ENCODE measurements at places on chromosomes 2 and 18.
A peak's percentile ranks its signal among the peaks of the same experiment; 100 is the strongest.

DNA sequence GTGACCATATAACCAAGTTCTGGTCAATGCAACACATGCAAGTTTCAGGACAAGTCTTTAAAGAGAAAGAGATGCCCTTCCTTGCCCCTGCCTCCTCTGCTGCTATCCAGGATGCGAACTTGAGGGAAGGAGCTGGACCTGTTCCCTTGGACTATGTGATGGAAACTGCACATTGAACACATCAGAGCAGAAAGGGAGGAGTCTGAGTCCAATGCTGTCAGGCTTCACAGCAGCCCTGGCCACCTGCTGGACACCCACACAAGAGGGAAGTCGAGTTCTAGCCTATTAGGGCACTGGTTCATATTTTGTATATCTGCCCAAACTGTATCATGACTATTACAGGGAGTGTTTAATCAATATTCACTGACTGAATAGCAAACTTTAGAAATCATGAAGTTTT, 38.3 kb upstream of the TEX51 start:
- H3K27me3 ChIP-seq = no peaks in the 10 kb centered on the region
- no peaks in the 10 kb centered on the region for H3K36me3 ChIP-seq
- H3K4me3 ChIP-seq = no peak overlapping the region
- H3K27ac ChIP-seq = no peak overlapping the region
- DNase-seq = no peak

DNA sequence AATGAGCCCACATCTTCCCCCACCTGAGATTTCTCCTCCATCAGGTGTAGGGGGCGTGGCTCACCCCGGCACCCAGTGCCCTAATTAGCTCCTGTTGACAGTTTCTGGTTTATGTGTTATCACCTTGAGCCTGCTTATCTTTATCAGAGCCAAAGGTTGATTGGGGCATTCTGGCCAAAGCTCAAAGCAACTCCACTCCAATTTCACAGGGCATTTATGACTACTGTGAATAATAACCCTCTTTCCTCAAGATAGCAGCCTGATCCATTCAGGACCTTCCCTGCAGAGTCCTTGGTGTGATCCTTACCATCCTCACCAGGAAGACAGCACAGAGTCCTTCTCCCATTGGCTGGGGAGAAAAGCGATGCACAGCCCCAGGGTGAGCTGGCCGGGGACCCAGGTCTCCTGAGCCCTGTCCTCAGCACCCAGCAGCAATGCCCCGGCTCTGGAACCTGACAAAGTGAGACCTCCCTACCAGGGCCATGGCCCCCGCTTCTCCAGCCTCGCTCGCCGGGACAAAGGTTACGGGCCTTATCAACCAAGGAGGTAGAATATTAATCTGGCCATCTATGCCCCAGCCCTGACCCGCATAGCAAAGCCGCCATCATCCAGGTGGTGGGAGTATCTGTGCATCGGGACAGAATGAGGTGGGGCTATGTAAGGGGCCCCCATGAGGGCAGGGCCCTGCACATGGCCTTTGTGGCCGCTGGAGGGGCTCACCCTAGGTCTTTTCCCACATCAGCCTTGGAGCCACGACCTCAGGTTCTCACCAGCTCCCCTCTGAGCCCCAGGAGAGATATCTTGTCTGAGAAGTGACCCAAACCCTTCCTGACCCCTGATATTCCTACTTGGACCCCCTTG, 64.5 kb downstream of the ZFP36L2 start:
- H3K4me3 ChIP-seq = no peak overlapping the region
- no peaks in the 10 kb centered on the region for H3K27me3 ChIP-seq
- no peak overlapping the region for H3K27ac ChIP-seq

DNA sequence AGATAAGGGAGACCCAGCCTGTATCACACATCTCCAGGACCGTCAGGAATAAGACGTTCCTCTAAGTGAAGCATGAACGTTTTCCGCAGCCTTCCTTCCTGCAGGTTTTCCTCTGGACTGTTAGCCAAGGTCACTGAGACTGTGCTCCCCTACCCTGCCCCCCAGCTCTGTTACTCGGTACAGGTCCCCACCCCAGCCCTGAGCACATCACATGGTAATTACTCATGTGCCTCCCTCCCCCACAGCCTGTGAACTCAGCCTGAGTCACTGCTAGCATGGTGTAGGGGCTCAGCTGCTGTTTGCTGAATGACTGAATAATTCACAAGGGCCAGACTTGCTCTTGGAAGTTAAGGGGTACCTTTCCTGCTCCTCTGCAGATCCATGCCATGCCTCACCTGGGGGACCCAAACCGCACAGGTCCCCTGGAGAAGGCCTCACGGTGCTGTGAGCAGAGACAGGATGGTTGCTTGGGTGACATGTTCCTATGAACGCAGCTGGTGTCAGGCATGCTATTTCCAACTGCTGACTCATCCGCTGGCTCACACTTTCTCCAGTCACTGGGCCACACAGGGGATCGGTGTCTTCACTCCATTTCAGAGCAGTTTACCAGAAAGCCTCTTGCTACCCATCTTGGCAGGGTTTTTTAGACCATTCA, 88.2 kb downstream of the PLB1 start:
- no peak overlapping the region for H3K27ac ChIP-seq
- H3K4me1 ChIP-seq = peaks cover 23% of the 10 kb centered on the region
- H3K4me3 ChIP-seq = no peak overlapping the region
- no peaks in the 10 kb centered on the region for H3K27me3 ChIP-seq
- H3K36me3 ChIP-seq = no peaks in the 10 kb centered on the region
- no peak for DNase-seq

DNA sequence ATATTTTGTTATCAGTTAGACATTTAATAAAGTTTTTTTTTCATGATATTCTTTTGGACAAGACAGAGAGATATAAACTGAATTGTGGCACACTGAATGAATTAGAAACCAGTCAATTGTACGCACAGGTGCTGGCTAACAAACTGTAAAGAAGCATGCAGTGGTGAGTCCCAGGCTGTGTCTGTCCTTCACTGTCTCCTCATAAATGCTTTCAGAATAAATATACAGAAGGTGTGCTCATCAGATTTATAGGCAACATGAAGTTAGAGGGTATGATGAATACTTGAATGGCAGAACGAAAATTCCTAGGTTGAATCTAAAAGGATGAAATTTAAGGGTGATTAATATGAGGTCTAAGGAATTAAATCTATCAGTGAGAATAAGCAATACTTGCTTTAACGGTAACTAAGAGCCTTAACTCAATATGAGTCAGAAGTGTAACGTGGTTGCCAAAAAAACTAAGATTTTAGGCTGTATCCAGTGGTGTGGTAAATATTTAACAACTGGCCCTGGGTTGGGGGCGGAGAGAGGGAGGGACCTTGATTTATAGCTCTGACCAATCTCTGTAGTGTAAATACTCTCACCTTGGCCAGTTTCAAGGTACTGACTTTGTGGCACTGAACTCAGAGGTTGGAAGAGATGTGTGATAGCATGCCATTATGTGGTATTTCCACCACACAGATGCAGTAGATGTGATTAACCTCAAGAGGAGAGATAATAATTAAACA, 41.9 kb upstream of the AAK1 start:
- H3K4me3 ChIP-seq = no peak overlapping the region
- no peaks in the 10 kb centered on the region for H3K27me3 ChIP-seq
- peaks cover 14% of the 10 kb centered on the region for H3K4me1 ChIP-seq
- DNase-seq = peak; percentile 40

- no peaks in the 10 kb centered on the region for H3K36me3 ChIP-seq
- H3K4me1 ChIP-seq = no peaks in the 10 kb centered on the region
- no peak overlapping the region for H3K4me3 ChIP-seq
- no peaks in the 10 kb centered on the region for H3K27me3 ChIP-seq
- no peak for DNase-seq
Observed at GRCh38 chr2:216285701-216286100, 86.6 kb downstream of the MARCHF4 start.

GRCh38 chr2:166375195-166375735, 479 bp downstream of the SCN9A start:
- peaks cover 12% of the 10 kb centered on the region for H3K4me1 ChIP-seq
- no peak for DNase-seq
- H3K27me3 ChIP-seq = peaks cover 3% of the 10 kb centered on the region
- H3K27ac ChIP-seq = no peak overlapping the region
- no peaks in the 10 kb centered on the region for H3K36me3 ChIP-seq

- peaks cover 11% of the 10 kb centered on the region for H3K4me1 ChIP-seq
- H3K36me3 ChIP-seq = no peaks in the 10 kb centered on the region
- DNase-seq = no peak
- no peaks in the 10 kb centered on the region for H3K27me3 ChIP-seq
- H3K27ac ChIP-seq = no peak overlapping the region
Observed at GRCh38 chr18:22279741-22280452, 110.5 kb downstream of the GATA6 start.

DNA sequence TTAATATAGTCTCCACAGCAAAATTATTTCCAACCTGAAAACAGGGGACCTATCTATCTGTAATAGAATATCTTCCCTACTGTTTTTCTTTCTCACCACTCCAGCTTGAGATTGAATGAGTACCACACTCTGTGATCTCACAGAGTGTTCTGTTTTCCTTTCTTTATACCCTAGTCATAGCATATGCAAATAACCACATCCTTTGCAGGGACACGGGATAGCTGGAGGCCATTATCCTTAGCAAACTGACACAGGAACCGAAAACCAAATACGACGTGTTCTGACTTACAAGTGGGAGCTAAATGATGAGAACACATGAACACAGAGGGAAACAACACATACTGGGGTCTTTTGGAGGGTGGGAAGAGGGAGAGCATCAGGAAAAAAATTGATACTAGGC, 224.7 kb downstream of the SLC8A1 start:
- DNase-seq = no peak
- H3K4me3 ChIP-seq = no peak overlapping the region
- no peak overlapping the region for H3K27ac ChIP-seq
- no peaks in the 10 kb centered on the region for H3K27me3 ChIP-seq
- no peaks in the 10 kb centered on the region for H3K36me3 ChIP-seq

- no peak for DNase-seq
- H3K27ac ChIP-seq = no peak overlapping the region
- H3K36me3 ChIP-seq = no peaks in the 10 kb centered on the region
- H3K4me1 ChIP-seq = no peaks in the 10 kb centered on the region
- H3K4me3 ChIP-seq = no peak overlapping the region
Observed at GRCh38 chr2:71640489-71640888, 187.1 kb downstream of the DYSF start.
